Muscle of leg (tissue), 16 donors: ENCODE measurements at places on chromosomes 12 and 14. TPM values are rescaled to one million over a fixed set of nuclear protein-coding genes. Genes with fewer than 3 reads are reported as not detected.

Gene CCDC175
- total RNA-seq = not detected

Gene GPX2
- not detected for total RNA-seq

Gene TMEM132D
- 0.44 TPM for total RNA-seq

Gene RPGRIP1
- total RNA-seq = 0.18 TPM

DNA sequence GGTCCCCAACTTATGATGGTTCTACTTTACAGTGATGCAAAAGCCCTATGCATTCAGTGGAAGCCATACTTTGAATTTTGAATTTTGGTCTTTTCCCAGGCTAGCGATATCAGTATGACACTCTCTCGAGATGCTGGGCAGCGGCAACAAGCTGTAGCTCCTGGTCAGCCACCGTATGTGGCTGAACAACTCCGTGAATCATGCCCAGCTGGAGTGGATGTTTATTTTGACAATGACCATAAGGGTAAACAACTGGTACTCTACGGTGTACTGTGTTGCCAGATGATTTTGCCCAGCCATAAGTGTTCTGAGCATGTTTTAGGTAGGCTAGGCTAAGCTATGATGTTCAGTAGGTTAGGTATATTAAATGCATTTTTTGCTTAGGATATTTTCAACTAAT is 8.2 kb upstream of the ZNF410 start:
- DNase-seq = no peak
- no peaks in the 10 kb centered on the region for H3K4me1 ChIP-seq
- H3K27ac ChIP-seq = no peak overlapping the region
- no peaks in the 10 kb centered on the region for H3K27me3 ChIP-seq

- H3K27ac ChIP-seq = no peak overlapping the region
- no peaks in the 10 kb centered on the region for H3K4me1 ChIP-seq
- peak; percentile 54 for DNase-seq
- H3K4me3 ChIP-seq = no peak overlapping the region
Observed at GRCh38 chr14:28756884-28757570, 9.6 kb upstream of the FOXG1 start.

DNA sequence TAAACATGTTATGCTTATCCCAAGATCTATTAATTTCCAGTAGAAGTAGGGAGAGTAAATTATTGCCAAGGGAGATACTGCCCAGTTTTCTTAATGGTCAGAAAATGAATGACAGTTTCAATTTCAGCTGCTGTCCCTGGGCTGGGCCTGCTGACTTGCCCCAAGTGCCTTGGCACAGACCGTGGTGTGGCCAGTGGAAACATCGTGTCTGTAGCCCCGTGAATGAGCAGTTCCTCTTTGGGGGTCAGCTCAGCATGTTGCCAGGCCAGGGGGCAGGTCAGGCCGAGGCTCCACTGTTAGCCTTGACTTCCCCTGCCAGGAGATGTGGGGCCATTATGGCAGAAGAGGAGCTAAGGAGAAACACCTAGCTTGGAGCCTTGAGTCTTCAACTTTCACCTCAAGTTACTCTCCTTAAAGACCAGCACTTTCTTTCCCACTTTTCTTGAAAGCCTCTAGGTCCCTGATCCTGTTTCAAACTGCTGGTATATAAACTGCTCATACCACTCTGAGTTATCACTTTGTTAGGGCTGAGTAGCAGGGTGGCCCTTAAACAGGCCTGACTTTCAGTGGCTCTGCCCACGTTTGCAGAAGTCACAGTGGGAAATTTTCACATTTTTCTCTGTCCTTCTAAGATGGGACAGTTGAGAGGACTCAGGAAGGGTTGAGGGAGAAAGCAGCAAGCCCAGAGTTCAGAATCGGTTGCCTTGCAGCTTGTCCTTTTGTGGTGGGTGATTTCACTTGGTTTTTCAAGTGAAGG is 73.2 kb downstream of the SUSD6 start:
- DNase-seq = no peak
- no peaks in the 10 kb centered on the region for H3K27me3 ChIP-seq
- H3K27ac ChIP-seq = peak overlapping the region; percentile 0
- H3K4me1 ChIP-seq = peaks cover 39% of the 10 kb centered on the region
- no peaks in the 10 kb centered on the region for H3K36me3 ChIP-seq
- H3K4me3 ChIP-seq = no peak overlapping the region

DNA sequence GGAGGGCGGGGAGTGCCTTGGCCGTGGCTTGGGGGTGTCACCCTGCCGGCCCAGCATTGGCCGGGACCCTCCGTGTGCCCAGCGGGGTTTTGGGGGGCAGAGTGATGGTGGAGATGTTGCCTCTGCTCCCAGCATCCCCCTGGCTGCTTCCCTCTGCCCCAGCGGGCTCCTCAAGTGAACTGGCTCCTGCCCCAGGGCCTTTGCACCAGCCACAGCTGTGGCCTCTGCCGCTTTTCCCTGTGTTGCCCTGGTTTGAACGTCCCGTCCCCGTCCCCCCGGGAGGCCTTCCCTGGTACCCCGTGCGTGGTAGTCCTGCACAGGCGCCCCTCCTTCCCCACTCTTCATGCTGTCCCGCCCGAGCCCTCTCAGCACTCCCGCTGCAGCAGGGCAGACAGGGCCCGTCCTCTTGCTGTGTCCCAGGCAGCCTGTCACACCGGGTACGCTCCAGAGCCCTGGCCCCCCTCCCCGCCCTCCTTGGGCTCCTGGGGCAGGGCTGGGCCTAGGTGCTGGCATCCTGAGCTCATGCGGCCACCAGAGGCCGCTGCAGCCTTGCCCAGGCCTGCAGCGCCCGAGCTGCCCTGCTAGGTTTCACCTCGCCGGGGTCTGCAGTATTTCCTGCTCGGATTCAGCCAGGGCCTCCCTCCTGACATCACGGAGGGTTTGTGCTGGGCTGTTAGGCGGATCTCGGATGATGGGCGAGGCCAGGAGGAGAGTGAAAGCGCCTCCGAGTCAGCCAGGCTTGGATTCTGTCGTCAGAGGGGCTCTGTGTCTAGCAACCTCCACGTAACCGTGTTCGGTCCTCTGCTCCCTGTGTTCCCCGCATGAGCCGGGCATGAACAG is 9.5 kb downstream of the NOC4L start:
- peaks cover 5% of the 10 kb centered on the region for H3K4me1 ChIP-seq
- H3K36me3 ChIP-seq = peaks cover 28% of the 10 kb centered on the region
- peaks cover 4% of the 10 kb centered on the region for H3K27me3 ChIP-seq
- DNase-seq = peak; percentile 83

GRCh38 chr12:29333178-29333577 is 47.8 kb downstream of the ERGIC2 start:
- DNase-seq = no peak
- H3K27ac ChIP-seq = no peak overlapping the region
- no peaks in the 10 kb centered on the region for H3K4me1 ChIP-seq

- H3K27me3 ChIP-seq = peaks cover 7% of the 10 kb centered on the region
- no peaks in the 10 kb centered on the region for H3K4me1 ChIP-seq
- H3K27ac ChIP-seq = no peak overlapping the region
- H3K36me3 ChIP-seq = no peaks in the 10 kb centered on the region
- no peak for DNase-seq
Observed at GRCh38 chr12:113680868-113681267, 209.2 kb upstream of the LHX5 start.

GRCh38 chr14:78637489-78637888 is 467.3 kb downstream of the NRXN3 start:
- H3K27ac ChIP-seq = no peak overlapping the region
- no peaks in the 10 kb centered on the region for H3K4me1 ChIP-seq
- no peak for DNase-seq

- peak overlapping the region; percentile 45 for H3K4me3 ChIP-seq
- peaks cover 8% of the 10 kb centered on the region for H3K4me1 ChIP-seq
- no peaks in the 10 kb centered on the region for H3K36me3 ChIP-seq
- H3K27ac ChIP-seq = no peak overlapping the region
Observed at GRCh38 chr12:2691006-2691344, 103.8 kb upstream of the FKBP4 start.

DNA sequence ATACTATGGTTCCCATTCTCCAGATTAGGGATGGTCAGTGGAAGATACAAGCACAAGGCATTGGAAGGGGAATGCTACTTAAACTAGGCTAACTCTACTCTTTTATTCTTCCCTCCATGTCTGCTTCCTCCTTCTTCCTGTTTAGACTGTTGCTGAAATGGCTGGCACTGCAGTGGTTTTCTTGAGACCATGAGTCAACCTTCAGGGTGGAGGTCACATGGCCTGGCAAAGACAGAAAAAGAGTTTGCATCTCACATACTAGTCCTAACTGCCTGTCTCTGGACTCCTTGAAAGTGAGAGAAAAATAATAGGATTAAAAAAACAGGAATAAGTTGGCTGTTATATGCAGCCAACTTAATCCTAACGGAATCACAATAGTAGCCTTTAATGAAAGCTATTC is 37.0 kb downstream of the ALDH1L2 start:
- DNase-seq = no peak
- no peaks in the 10 kb centered on the region for H3K27me3 ChIP-seq
- H3K27ac ChIP-seq = no peak overlapping the region

- H3K27ac ChIP-seq = no peak within 1 kb of the TSS
- peaks cover 4% of the 10 kb centered on the region for H3K4me1 ChIP-seq
- H3K27me3 ChIP-seq = peaks cover 28% of the 10 kb centered on the region
- DNase-seq = no peak
- no peaks in the 10 kb centered on the region for H3K36me3 ChIP-seq
- no peak within 1 kb of the TSS for H3K4me3 ChIP-seq
Observed at GRCh38 chr12:113135178-113136127, at the start of gene RASAL1. TSS of gene RASAL1 (minus strand) at chr12:113135761. CDS start at chr12:113135462, 299 bp downstream.

DNA sequence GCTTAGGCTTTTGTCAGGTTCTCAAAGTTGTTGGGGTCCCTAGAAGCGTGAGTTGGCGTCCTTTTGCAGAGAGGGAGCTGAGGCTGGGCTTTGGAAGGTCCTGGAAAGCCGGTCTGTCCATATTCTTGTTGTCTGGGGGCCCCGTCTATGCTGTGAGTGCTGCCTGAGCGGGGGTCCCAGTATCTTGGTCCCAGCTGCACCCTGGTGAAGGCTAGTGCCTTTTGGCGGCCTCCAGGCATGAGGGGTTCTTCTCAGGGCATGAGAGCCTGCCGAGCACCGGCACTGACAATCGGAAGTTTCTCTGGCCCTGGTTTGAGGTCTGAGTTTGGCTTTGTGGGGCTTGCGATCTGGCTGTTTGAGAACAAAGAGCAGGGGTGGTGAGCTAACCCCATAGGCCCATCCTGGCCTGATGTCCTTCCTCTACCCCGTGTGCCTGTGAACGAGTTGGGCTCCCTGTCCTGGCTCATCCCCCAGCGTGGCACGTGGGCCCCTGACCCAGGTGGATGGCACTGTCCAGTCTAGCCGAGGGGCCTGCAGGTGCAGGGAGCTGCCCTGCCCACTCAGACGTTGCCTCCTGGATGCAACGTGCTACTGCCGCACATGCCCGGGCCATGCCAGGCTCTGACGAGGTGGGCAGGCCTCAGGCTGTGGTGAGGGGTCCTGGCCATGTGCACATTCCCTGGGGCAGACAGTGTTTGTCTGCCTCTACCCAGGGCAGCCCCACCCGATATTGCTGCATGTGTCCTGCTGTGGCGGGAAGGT is 3.9 kb downstream of the CEP170B start:
- no peak for DNase-seq
- peaks cover 34% of the 10 kb centered on the region for H3K27me3 ChIP-seq
- no peaks in the 10 kb centered on the region for H3K36me3 ChIP-seq
- no peak overlapping the region for H3K4me3 ChIP-seq
- no peak overlapping the region for H3K27ac ChIP-seq
- H3K4me1 ChIP-seq = peaks cover 40% of the 10 kb centered on the region
